Fibroblast of skin of scalp (primary cell): ENCODE measurements at places on chromosomes 7 and 10.

- peak; percentile 3 for DNase-seq
Observed at GRCh38 chr7:130650611-130651120, 17.9 kb downstream of the COPG2 start.

DNA sequence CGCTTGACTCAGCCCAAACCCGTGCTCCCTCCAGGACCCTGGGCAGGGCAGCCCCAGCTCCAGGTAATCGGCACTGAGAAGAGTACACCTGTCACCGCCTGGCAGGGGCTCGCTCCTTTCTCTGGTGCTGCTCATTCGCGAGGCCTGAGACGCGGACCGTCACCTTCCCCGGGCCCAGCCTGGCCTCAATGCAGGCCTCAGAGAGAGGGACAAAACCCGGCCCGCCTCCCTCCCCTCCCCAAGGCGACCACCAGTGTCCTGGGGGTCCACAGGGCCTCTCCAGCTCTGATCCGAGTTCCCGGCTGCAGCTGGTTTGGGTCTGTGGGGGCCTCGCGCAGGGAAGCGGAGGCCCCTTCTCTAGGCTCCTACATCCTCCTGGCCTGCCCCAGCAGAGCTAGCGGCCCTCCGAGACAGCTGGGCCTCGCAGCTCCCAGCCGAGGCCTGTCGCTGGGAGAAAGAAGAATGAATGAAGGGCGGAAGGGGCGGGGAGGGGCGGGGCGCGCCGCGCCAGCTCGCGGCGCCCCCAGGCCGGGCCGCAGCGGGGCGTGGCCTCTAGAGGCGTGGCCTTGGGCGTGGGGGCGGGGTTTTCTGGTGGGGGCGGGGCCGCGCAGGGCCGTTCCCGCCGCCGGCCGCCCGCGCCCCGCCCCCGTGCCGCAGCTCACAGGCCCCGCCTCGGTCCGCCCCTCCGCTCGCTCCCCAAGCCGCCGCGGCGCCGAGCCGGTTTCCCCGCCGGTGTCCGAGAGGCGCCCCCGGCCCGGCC lies at the start of gene LIMK1:
LIMK1 (plus strand) TSS at position 688 of the 760 bp plus-strand sequence. CDS start 187 bp downstream, outside the sequence.
- DNase-seq: peak; percentile 82

DNA sequence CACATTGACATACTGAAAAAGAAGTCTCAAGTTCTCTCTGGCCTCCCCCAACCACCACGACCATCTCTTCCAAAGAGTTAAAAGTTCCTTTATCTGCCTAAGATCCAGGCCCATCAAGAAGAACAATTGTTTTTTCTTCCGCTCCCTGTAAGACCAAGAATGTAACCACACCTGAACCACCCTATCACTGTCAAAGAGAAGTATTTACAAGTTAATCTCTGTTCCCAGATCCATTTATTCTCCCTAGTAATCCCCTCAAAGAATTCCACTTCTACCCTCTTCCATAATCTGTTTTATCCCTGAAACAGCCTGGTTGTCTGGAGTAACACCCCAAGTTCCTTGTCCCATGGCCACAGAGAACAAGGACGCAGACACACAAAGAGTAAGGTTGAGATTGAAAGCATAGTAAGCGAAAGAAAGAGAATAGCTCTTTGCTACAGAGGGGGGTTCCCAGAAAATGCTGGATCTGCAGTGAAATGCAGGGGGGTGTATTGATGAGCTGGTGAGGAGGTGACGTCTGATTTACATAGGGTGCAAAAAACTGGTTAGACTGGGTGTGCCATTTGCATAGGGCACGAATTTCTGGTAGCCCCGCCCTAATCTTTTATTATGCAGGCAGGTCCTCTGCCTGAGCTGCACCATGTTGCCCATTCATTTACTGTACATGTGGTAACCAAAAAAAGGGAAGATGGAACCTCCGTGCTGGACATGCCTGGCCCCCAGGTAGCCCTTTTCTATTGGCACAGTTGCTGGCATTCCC lies 122.0 kb downstream of the SKIDA1 start:
- no peak for DNase-seq

GRCh38 chr10:86366902-86367151 lies 232 bp upstream of the GRID1 start:
- no peak for DNase-seq

GRCh38 chr7:80302078-80302477 lies 167.4 kb downstream of the GNAI1 start:
- no peak for DNase-seq

- DNase-seq: no peak
Observed at GRCh38 chr7:158606671-158607424, 19.2 kb upstream of the PTPRN2 start.

DNA sequence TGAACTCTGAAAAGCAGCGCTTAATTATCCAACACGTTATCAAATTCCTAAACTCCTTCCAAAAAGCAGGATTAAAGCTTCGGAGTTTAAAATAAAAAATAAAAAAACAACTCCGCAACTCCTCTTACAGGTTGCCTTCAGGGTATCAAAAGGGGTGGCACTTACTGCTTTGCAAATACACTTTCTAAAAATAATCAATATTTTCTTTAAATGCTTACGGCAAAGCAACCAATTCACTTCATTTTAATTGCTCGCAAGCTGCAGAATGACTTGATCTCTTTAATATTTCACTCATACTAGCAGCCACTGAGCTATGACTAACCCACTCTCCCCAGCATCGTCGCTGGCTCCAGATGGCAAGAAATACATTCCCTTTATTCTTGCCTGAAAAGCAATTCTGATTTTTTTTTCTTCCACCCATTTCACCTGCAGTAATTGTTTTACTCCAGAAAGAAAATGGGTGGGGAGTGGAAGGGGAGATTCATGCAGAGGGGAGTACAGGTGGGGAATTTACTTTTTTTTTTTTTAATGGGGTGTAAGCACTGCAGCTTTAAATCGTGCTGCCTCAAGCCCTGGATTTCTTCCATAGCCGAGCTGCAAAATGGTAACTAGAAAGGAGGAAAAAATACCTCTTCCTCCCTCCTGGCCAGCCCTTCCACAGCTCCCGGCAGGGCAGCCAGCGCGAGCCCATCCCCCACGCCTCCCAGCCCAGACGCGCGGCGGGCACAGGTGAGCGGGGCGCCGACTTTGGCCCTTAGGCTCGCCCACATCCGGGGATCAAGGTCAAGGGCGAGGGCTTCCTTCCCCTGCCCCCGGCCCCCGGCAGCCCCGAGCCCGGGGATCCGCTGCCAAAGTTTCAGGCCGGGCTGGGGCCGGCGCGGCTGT lies 54.2 kb upstream of the FHIP2A start:
- peak; percentile 61 for DNase-seq

DNA sequence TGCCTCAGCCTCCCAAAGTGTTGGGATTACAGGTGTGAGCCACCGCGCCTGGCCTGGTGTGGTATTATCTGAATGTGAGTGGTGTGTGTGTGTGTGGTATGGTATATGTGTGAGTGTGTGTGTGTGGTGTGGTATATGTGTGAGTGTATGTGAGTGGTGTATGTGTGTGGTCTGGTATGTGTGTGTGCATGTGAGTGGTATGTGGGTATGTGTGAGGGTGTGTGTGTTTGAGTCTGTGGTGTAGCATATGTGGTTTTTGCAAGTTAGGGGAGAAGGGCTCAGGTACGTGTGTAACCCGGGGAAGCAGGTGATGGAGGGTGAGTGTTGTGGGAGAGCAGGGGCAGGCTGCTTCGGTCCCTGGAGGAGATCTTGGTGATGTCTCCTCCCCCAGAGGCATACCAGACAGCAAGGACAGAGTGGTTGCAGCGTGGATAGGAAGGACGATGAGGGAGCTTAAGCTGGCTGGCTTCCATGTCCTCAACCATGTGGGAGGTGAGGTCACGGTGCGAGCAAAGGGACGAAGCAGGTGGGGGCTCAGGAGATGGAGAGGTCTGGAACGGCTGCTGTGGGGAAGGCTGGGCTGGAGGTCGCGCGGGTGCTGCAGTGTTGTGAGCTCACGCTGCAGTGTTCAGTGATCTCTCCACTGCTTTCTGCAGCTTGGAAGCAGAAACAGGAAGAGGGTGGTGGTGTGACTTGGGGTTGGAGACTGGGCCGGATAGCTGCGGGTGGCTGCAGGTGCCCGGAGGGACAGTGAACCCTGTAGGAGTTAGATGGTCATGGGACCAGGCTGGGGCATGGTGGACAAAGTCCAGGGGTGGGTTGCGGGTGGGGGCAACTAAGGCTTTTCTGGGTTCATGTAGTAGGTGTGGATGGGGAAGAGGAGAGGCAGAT lies 5.0 kb downstream of the ZYX start:
- DNase-seq: no peak

- DNase-seq: no peak
Observed at GRCh38 chr7:92613214-92613613, 23.0 kb upstream of the FAM133B start.

DNA sequence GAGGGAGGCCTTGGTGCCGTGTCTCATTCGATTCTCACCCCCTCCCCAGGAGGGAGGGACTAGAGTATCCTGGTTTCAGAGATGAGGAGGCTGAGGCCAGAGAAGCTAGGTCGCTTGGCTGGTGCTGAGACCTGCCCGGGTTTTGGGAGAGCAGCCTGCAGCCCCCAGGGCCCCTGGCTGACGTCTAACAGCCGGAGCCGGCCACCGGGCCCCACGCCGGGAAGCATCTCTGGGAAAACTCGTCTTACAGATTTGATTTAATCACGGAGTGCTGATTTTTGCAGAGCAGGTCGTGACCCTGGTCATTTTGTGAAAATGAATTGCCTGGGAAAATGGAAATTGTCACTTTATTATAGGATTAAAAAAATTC lies 97.5 kb downstream of the MICALL2 start:
- no peak for DNase-seq

GRCh38 chr7:30647589-30648364 lies 34.5 kb downstream of the CRHR2 start:
- DNase-seq: no peak

- DNase-seq: no peak
Observed at GRCh38 chr7:54680377-54681005, 78.5 kb downstream of the SEC61G start.

- DNase-seq: peak; percentile 89
Observed at GRCh38 chr10:16944402-16944801, 127.2 kb upstream of the RSU1 start.

- DNase-seq: peak; percentile 68
Observed at GRCh38 chr10:78588194-78588811, 480.5 kb upstream of the ZMIZ1 start.

DNA sequence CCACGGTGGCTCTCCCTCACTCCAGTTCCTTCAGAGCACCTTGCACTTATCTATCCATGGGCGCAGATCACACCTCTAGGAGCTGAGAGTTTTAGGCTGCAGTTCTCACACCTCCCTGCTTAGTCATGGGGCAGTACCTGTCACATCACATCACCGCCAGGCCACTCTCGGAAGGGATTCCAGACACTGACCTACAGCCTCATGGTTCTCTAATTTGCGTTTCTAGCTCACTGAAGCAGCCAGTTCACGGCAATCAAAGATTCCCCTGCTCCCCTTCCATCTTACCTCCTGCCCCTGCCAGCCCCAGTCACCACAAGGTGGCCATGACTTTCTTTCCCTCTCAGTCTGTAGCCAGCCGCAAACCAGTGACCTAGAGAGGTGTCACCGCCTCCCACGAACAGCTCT lies 34.2 kb downstream of the ADRB1 start:
- DNase-seq: no peak
